ENCODE measurements at places on chromosomes 2 and 18.

GRCh38 chr2:67631483-67631882 lies 234.3 kb downstream of the ETAA1 start:
- DNase-seq: no peak

GRCh38 chr2:60555066-60555782 lies 1.8 kb upstream of the BCL11A start:
- DNase-seq: peak; percentile 63

GRCh38 chr2:112000399-112001135 lies 54.5 kb upstream of the TMEM87B start:
- no peak for DNase-seq

- DNase-seq: no peak
Measured at GRCh38 chr2:160221391-160222276, 21.6 kb upstream of the ITGB6 start.

DNA sequence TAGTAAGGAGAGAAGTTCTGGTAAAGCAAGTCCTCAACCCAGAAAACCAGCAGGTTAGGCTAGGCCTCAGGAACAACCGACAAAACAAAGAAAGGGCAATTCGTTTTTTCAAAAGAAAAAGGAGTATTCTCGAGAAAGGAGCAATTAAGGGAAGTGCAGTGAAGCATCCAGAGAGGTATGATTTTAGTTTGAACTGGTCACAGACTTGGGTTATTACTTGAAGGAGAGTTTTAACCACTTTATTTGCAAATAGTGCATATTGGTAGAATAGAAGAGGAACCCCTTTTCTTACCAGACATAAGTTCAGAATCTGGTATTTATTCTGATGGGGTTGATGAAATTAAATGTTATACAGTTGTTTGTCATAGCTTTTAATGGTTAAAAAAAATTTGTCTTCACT lies 110.0 kb upstream of the GCFC2 start:
- no peak for DNase-seq

DNA sequence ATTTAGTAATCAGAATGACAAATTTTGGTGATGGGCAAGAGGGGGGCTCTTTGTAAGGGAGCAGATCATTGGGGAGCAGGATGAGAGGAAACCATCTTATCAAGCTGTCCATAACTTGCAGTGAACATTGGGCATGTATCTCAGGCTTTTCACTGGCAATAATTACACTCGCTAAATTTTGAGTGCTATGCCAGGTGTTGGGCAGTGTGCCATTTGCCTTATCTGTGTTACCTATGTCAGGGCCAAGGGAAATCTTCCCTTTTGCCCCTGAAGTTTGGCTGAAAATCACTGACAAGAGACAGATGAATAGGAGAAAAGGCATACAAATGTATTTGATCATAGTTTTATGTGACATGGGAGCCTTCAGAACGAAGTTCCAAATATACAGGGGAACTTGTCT lies 39.0 kb downstream of the NOSTRIN start:
- DNase-seq: no peak

DNA sequence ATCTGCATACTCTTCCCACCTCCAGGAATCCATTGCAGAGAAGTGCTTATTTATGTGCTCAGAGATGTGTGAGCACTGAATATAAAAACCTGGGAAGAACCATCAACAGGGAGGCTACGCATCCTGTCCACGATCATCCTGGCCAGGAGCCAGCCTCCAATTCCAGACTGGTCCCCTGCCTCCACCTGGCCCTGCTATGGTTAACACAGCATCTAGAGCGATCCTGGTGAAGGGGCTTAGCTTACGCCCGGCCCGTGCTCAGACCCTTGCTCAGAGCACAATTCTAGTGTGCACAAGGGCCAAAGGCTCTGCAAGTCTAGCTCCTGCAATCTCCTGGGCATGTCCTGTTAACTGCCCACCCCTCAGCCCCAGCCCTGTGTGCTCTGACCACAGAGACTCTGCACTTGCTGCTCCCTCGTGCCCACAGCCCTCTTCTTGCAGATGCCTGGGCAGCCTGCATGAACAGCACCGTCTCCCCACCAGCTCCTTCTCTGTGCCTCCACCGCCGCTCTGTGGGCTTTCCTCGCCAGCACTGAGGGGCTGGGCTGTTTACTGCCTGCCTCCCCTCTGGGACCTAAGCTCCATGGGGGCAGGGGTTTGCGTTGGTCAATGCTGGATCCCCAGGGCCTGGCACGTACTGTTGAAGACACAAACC lies 6.5 kb downstream of the PER2 start:
- no peak for DNase-seq

DNA sequence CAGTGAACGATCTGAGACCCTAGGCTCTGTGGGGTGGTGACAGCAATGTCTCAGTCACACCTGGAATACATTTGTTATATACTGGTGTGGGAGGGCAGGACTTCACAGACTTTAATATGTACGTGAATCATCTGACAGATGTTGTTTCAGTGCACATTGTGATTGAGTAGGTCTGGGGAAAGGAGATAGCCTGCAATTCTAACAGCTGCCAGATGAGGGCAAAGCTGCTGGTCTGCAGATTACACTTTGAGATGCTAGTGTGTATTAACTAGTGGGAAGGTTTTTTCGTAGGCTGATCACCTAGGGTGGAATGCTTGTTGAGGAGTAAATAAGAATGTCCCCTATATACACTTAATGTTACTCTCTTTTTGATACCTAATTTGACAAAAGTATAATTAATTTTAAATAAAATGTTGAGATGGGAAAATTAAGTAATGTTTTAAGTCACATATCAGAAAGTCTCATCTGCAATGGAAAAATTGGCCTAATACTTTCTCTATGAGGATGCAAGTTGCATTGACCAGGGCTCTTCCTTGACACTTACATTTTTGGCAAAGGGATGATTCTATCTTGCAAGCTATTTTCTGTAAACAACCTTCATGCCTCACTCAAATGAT lies 496.9 kb upstream of the HNMT start:
- peak; percentile 15 for DNase-seq
